Tibial nerve (tissue), 4 donors: ENCODE measurements at places on chromosomes 4 and X.
A peak's percentile ranks its signal among the peaks of the same experiment; 100 is the strongest.

- peak; percentile 92 for DNase-seq
These were observed 37.3 kb upstream of the CLCN4 start for GRCh38 chrX:10119399-10119990.

GRCh38 chrX:139881130-139881529 is 51.7 kb downstream of the ATP11C start:
- no peak for DNase-seq

DNA sequence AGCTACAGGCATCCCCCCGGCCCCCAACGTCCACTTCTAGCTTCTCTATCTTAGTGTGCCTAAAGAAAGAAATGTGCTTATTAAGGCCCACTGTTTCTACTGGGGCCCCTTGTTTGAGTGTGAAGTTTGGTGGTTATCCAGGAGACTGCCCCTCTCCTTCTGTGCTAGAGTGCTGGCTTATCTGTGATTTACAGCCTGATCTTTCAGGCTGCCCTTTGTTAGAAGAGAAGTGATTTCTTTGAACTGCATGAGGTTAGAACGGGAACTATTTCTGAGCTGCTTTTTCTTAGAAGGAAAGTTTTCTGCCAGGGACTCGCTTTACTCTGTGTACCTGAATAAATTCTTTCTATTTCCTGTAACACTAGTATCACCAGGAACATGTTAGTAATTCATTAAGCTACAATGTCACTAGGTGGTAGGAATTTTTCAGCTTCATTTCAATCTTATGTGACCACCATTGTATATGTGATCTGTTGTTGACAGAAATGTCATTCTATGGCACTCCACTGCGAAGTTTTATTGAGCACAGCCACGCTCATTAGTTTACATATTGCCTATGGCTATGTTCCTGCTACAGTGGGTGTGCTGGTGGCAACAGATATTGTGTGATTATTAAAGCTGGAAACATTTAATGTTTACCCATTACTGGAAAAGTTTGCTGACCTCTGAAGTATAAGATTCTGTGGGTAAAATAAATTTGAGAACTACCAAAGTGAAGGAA is 193.8 kb upstream of the CXorf51B start:
- DNase-seq = no peak

GRCh38 chrX:69231903-69232302 is 66.7 kb upstream of the PJA1 start:
- DNase-seq = no peak
